Activated B cell treated with CpG ODN at 0.5 μM for 24 hours (primary cell): ENCODE measurements at places on chromosomes 4 and X.

GRCh38 chr4:161237495-161237894 is 926.3 kb downstream of the FSTL5 start:
- H3K27ac ChIP-seq: no peak overlapping the region
- no peaks in the 10 kb centered on the region for H3K4me1 ChIP-seq
- no peaks in the 10 kb centered on the region for H3K36me3 ChIP-seq
- no peak for DNase-seq
- no peaks in the 10 kb centered on the region for H3K27me3 ChIP-seq
- no peak overlapping the region for H3K4me3 ChIP-seq

DNA sequence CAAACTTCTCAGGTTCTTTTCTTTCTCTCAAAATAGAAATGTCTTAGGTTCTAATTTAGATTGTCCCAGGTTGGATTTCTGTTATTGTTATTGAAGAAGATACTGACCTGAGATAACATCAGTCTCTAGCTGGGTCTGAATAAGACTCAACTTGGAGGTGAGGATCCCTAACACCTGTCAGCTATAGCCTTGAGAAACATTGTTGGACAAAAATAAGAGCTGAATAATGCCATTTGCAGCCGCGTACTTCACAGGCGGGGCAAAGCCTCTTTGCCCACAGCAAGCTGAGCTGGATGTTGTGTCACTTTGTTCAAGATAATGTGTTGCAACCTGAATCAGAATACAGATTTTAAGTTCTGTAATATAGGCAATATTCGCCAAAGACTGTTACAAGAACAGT is 35.6 kb downstream of the VCX3B start:
- H3K4me1 ChIP-seq: no peaks in the 10 kb centered on the region
- no peak for DNase-seq
- H3K27me3 ChIP-seq: no peaks in the 10 kb centered on the region
- H3K27ac ChIP-seq: no peak overlapping the region
- H3K36me3 ChIP-seq: no peaks in the 10 kb centered on the region
- no peak overlapping the region for H3K4me3 ChIP-seq

DNA sequence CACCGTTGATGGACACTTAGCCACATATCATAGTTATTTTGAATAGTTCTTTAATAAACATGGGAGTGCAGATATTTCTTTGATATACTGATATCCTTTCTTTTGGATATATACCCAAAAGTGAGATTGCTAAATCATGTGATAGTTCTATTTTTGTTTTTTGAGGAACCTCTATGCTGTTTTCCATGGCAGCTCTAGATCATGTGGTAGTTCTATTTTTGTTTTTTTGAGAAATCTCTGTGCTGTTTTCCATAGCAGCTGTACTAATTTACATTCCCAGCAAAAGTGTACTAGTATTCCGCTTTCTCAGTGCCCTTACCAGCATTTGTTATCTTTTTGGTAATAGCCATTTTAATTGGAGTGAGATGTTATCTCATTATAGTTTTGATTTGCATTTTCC is 3.6 kb downstream of the SH3BGRL start:
- peaks cover 37% of the 10 kb centered on the region for H3K36me3 ChIP-seq
- H3K4me1 ChIP-seq: peaks cover 60% of the 10 kb centered on the region
- H3K27me3 ChIP-seq: no peaks in the 10 kb centered on the region
- peak overlapping the region; percentile 11 for H3K4me3 ChIP-seq
- DNase-seq: no peak
- no peak overlapping the region for H3K27ac ChIP-seq

- DNase-seq: no peak
- peaks cover 26% of the 10 kb centered on the region for H3K4me1 ChIP-seq
- H3K27me3 ChIP-seq: no peaks in the 10 kb centered on the region
- no peak overlapping the region for H3K27ac ChIP-seq
Observed at GRCh38 chr4:165335163-165335703, 7.8 kb downstream of the MSMO1 start.

DNA sequence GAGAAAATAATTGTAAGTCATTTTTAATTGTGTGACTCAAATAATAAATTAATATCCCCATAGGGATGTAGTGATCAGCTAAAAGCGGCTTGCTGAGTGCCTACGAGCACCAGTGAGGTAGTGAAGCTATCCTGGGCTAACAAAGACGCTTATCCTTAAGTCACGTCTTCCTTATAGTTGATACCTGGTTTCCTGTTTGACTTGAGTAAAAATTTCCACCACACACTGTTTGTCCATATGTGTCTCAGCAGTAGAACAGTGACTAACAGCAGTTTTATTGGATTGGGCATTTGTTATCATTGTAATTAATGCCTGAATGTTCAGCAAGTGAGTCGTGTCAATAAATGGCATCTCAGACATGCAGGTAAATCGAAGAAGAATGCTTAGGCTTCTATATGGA is 241.1 kb downstream of the GRXCR1 start:
- DNase-seq: no peak
- no peak overlapping the region for H3K4me3 ChIP-seq
- no peaks in the 10 kb centered on the region for H3K27me3 ChIP-seq
- no peak overlapping the region for H3K27ac ChIP-seq
- no peaks in the 10 kb centered on the region for H3K36me3 ChIP-seq

DNA sequence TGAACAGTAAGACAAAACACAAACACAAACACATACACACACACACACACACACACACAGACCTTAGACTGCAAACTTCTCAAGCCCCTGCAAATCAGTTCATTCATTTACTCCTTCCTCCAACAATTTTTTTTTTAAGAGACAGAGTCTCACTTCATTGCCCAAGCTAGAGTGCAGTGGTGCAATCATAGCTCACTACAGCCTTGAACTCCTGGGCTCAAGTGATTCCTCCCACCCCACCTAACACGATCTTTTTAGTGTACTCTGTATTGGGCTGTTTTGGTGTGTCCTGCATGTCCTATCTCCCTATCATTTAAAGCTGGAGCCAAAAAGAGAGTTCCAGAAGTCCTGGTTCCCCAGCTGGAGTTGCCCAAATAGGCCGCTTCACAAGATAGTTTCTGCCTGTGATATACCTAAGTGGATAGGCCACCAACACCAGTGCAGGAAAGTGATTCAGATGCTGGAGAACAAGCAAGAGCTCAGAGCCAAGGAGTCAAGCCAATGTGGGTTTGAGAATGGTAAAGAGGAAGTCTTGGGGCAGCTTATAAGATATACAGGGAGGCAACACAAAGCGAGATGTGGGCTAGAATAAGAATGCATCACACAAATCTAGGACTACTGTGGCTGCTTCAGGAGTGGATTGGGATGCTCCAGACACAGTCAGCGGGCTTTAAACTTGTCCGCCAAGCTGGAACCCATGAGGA is 85.4 kb upstream of the RAPGEF2 start:
- no peaks in the 10 kb centered on the region for H3K36me3 ChIP-seq
- peaks cover 12% of the 10 kb centered on the region for H3K27me3 ChIP-seq
- no peak overlapping the region for H3K27ac ChIP-seq
- H3K4me3 ChIP-seq: peak overlapping the region; percentile 39
